ENCODE measurements at places on chromosomes 5 and 9.

- peak; percentile 5 for DNase-seq
Measured at GRCh38 chr5:96614110-96614691, 48.0 kb upstream of the CAST start.

- no peak for DNase-seq
Measured at GRCh38 chr5:107557051-107557658, 113.6 kb downstream of the EFNA5 start.

DNA sequence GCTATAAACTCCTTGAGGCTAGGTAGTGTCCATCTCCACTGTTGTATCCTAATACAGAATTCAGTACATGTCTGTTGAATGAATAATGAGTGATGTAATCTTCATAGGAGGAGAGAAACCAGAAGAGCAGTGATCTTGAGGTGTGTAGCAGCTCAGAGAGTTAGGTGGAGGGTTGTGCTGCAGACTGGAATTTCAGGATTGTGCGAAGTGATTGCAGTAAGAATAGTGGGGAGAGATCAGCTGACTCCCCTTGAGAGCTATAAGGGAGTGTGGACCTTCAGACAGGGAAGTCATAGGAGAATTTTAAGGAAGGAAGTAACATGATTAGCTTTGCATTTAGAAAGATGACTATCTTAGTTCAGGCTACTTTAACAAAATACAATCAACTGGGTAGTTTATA, 4.4 kb downstream of the SNX24 start:
- DNase-seq, result no peak

DNA sequence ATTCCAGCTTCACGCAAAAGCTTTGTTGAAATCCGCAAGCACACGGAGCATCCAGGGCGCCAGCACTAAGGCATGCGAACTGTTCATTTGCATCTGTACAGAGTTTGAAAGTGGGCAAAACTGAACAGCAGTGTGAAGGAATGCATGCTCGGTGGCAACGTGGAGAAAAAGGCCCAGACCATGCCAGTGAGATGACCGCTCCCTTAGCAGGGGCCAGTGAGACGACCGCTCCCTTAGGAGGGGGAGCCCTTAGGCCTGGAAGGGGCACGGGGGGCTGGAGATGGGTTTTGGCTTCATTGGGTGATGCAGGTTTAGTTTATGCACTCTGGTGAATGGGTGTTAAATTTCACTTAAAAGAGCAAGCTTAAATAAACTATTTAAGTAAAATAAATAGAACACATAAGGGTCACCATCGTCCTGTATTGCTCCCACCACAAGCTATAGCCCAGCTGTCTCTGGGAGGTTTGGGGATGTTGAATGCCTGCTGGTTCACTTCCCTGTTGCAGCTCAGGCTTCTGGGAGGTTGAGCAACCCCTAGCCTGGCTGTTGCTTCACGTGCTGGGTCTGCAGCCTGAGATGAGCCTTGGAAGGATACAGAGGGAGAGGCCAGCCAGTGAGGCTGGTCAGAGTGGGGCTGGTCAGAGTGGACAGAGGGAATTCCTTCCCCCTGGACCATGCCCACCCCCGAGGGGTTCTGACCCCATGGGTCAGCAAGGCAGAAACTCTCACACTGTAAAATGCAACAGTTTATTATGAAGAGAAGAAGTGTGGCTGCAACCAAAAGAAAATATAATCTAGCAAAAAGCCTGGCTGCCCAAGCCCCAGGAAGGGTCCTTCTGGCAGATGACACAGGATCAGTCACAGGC, 4.6 kb upstream of the FCN1 start:
- no peak for DNase-seq

- no peak for DNase-seq
Measured at GRCh38 chr9:7370381-7370780, 429.2 kb downstream of the DMAC1 start.

DNA sequence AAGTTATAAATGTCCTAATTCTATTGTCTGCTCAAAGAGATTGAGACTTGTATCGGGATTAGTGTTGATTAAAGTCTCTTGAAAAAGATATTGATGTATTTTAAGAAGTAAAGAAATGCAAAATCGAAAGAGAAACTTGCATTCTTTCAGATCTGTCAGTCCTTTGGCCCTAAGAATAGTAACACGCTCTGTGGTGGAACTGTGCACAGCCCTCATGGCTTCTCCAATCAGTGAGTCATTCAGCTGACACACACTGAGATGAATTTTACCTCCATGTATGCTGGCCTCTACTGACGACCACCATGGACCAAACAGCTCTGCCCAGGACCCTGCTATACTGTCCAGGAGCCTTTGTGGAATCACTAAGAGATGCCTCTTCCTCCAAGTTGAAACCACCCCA, 232.4 kb downstream of the ESM1 start:
- no peak for DNase-seq

DNA sequence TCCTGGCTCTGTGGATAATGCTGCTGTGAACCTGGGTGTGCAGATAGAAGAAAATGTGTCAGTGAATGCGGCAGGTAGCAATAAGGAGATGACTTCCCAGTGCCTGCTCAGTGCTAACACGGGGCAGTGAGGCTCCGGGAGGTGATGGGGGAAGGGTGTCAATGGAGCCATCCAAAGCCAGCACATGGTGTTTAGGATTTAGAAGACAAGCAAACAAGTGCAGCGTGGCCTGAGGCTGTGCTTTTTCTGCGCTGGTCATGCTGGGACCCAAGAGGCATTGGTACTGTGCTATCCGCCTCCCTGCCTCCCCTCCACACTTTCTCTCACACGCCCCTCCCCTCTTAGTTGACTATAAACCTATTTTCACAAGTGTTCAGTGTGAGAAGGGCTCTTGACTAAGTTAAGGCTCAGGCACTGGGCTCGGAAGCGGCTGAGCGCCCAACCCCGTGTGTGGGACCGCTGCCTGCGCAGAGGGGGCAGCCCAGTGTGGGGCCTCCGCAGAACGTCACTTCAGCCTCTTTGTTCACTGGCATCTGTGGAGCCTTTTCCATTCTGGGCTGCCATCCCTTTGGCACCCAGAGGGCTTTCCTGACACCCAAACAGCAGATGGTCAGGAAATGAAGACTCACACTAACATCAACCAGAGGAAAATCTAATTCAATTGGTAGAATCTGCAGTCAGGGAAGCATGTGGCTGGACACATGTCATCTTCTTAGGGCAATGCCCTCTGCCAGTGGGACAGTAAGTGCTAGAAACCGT, 21.8 kb upstream of the NINJ1 start:
- no peak for DNase-seq

DNA sequence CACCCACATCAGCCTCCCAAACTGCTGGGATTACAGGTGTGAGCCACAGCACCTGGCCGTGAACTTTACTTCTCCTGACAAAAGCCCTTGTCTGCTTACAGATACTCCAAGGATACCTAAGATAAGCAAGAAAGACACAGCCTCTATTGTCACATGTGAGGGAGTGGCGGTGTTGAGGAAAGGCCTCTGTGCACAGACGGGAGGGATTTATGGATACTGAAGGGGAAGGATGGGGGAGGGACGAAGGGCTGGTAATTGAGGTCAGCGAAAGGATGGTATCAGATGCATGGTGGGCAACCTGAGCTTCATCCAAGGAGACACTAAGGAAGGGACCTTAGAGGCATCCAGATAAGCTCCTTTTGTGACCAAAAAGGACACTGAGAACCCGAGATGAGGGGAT, 66.7 kb upstream of the CKMT2 start:
- no peak for DNase-seq

- no peak for DNase-seq
Measured at GRCh38 chr5:174837919-174838902, 113.8 kb downstream of the MSX2 start.

DNA sequence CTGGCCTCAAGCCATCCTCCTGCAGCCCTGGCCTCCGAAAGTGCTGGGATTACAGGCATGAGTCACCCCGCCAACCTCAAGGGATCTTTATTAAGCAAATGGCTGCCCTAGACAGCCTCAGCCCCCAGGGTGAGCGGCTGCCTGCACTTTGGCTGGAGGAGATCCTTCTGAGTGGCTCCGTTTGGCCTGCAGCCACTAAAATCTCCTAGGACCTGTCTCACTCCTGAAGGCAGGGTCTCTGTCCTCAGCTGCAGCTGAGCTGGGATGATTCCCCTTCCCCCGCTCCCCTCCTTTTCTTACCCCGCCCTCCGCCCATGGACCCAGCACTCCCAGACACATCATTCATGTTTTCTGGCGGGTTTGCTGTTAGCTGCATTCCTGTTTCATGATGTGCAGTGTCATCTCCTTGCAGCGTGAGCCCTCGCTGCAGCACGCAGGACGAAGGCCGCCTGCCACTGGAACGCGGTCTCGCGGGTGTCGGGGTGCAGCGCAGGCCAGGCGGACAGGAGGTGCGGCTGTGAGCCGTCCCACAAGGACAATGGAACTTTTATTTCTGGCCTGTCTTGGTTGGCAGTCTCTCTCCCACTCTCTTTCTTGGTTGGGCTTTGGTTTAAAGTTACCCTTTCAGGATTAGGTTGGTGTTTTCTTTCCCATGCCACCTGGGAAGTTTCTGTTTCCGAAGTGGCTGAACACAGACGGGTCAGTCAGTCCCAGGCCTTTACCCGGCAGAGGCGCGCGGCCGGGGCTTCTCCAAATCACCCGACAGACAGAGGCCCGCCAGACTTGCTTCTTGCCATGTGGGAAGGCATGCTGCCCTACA, 137.1 kb downstream of the FOXD1 start:
- DNase-seq, result no peak

- no peak for DNase-seq
Measured at GRCh38 chr9:71146511-71146910, 25.1 kb upstream of the TRPM3 start.

DNA sequence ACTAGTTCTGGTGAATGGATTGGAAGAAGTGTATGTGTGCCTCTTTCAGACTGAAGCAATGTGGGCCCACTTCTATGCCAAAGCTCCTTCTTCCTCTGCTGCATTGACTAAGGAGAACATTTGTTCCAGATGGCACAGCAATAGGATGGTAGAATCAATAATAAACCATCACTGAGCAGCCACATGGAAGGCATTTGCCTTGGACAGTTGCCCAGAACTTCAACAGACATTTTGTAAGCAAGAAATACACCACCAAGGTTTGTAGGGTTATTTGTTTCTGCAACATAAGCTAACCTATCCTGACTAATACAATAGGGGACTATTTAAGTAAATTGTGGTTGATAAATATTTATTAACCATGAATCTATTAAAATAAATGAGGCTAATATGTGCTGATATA, 37.7 kb upstream of the CSNK1G3 start:
- no peak for DNase-seq

DNA sequence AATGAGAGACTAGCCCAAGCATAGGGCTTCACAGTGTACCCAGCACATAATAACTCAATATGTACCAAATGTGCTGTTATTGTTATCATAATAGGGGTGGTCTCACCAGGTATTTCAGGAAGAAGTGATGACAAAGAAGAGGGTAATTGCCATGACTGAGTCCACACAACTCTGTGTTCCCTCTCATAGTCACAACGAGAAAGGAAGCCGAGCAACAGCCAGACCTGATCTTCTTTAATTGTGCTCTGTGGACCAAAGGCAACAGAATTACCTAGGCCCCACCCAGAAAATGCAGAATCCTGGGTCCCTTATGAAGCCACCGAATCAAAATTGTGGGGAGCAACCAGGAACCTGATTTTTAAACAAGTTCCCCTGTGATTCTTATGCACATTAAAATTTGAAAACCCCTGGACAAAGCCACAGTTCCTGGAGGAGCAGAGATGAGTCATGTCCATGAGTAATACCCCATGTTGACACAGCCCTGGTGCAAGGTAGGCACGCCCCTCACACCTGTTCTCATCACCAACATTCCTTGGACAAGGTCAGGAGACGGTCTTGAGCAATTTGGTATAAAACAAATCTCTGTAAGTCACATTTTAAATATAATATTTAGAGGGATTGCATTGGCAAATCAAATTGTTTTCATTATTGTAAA, 5.2 kb downstream of the FGF1 start:
- no peak for DNase-seq

DNA sequence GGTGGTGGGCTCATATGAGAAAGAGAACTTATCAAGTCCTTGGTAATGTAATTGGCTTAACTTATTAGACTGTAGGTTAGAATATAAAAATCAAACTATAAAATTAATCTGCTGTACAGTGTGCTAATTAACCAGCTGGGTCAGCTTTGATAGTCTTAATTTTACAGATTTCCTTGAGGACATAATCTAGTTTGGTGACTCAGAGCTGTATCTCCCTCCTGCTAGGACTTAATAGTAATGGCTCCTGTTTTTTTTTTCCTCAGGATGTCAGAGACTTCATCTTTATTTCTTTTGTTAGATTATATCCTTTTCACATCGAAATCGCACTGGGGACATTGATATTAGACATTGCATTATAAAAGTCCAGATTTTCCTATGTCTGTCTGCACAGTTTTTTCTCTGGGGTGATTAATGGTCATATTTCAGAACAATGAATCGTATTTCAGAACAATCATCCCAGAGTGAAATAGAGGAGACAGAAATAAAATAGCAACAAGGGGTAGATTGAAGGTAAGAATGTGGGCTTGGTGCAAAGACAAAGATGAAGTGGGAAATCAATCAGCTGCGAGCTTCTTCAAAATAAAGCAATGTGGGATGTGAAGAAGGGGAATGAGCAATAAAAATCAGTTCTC, 346.4 kb upstream of the RIOK2 start:
- DNase-seq, result no peak

GRCh38 chr5:138658676-138659075, 83.5 kb upstream of the HSPA9 start:
- DNase-seq, result no peak

DNA sequence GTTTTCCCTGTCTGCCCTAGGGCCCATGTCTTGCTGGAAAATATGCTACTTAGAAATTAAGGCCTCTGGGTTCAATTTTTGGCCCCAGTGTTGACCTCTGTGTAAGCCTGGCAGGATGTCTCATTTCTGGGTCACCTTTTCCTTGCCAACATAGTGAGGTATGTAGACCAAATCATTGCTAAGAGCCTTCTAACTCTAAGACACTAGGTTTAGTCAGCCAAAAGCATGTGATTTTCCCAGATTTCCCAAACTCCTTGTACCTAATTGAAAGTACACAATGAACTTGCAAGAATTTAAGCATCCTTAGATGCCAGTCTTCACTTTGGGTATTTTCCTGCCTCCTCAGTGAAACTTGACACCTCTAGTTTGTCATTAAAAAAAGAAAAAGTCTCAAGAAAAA, 77.0 kb downstream of the GALNT10 start:
- DNase-seq, result no peak

DNA sequence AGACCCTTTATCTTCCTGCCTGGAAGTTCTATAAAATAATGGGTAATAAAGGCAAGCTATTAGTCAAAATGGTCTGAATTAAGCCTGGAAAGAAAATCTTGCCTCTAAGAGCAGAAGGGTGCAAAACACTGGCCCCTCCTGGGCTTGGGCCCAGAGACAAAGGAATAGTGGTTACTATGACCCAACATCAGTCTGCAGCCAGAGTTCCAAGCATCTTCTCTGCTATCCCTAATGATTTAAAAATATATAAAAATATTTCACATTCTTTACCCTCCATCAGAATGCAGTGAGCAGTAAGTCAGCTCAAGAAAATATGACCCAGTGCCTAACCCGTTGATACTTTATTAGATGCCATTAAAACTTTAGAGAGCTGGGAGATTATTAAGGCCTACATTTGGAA, 14.7 kb downstream of the TNFAIP8 start:
- DNase-seq, result no peak

- no peak for DNase-seq
Measured at GRCh38 chr5:166083183-166083959, 2208.1 kb upstream of the WWC1 start.

- DNase-seq, result no peak
Measured at GRCh38 chr9:134725605-134725940, 84.0 kb downstream of the COL5A1 start.

All from stimulated activated CD8-positive, alpha-beta memory T cell treated with anti-CD3 and anti-CD28 coated beads, Interleukin-12 subunit alpha, Interleukin-12 subunit beta, amount 100 ng/mL, for 1 hour (primary cell).